Fibroblast of skin of left quadriceps (primary cell): ENCODE measurements at places on chromosomes 3 and 15.

DNA sequence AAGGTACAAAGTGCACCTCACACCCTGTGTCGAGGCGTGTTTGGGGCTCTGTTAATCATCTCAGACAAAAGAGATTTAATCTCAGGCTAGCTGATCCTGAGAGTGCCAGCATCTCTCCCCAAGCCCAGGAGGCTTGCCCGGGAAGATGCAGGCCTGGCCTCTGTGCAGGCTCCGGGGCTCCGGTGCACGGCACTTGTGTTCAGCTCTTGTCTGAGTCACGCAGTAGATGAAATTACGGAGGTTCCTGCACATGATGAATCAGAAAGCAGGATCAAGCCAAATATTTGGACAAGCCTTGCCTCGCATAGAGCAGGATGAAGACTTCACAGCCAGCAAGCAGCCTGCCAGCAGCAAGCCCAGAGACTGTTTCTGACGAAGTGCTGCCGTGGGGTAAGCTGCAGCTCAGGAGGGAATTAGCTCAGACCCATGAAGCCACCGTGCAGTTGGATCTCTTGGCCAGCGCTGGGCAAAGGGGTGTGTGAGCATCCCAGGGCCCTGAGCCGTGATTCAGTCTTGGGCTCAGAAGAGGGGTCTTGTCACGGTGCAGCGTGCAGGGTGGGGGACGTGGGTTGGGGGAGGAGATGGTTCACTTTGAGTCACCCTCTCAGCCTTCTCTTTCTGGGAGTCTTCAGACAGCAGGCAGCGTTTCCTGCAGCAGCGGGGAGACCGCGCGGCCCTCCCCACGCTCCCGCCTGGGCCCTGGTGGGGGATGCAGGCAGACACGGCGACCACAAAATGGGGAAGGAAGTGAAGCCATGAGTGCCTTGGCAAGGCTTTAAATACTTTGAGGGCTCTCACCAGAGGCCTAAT is 89.2 kb upstream of the MEF2A start:
- peak; percentile 96 for DNase-seq

DNA sequence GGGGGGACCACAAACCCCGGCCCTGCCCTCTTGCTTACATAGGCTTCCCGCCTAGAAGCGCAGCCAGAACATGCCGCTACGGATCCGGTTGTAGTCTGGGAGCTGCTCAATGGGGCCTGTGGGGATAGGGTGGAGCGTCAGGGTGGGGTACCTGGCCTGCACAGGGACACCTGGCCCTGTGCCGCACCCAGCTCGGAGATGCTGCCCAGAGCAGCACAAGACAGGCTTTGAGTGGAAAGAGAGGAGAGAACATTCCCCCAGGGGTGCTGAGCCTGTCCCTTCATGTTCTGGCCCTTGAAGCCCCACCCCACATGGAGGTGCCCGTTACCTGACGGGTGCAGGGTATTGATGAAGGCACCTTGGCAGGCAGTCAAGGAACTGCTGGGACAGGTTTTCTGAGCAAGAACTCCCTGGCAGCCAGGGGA is 4.0 kb upstream of the COL7A1 start:
- DNase-seq: no peak

GRCh38 chr3:143172795-143173145 is 53.2 kb downstream of the CHST2 start:
- DNase-seq: no peak

DNA sequence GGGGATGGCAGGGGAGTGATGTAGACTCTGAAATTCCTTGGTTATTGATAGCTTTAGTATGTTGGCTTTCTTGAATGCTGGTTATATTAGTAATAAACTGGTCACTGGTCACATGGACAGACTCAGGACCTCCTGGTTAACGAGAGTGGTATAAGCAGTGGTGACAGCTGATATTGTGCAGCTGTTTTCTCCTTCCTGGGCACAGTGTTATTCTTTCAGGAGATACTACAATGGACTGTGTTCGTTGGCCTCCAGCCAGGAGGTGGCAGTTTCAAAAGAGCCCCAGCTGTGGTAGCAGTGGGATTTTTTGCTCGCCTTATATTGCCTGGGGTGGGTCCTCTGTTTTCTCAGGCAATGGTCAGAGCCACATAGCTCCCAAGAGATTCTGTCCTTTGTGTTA is 181.6 kb upstream of the RBMS3 start:
- DNase-seq: no peak

DNA sequence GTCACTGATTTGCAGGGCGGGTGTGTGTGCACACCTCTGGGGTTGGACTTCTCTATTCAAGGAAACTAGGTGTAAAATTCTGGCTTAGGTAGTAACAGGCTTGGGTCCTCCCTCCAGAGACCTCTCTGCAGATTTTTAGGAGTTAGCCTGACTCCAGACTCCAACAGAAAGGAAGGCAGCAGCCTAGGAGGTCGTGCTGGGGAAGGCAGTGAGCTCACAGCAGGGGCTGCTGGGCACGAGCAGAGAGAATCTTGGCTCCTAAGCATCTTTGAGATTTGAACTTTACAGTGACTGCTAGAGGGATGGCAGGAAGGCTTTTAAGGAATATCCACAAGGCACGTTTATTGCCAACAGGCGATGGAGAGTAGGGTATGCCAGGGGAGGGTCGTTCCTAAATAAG is 612.6 kb downstream of the FOXP1 start:
- DNase-seq: no peak

DNA sequence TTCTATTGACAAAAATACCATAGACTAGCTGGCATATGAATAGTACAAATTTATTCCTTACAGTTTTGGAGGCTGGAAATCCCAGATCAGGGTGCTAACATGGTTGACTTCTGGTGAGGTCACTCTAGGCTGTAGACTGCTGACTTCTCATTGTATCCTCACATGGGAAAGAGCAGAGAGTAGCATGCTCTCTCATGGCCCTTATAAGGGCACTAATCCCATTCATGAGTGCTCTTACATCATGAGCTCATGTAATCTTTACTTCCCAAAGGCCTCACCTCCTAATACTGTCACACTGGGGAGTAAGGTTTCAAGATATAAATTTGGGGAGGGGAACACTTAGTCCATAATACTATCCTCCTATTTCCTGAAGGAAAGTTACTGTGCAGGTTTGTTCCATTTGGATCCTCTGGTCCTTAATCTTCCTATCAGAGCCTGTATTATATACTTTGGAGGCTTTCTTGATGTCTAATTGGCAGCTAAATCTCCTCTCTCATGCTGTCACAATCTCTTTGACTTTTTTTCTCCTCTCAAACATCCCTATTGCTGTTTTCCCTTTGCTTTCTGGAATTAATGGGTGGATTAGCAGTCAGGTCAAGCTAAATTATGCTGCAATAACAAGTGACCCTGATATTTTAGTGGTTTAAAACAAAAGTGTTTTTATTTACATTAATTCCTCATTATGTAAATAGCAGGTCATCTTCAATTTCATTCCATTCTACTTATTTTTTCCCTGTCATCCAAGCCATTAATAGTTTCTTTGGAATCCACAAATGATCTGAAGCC is 23.1 kb upstream of the LEKR1 start:
- no peak for DNase-seq

DNA sequence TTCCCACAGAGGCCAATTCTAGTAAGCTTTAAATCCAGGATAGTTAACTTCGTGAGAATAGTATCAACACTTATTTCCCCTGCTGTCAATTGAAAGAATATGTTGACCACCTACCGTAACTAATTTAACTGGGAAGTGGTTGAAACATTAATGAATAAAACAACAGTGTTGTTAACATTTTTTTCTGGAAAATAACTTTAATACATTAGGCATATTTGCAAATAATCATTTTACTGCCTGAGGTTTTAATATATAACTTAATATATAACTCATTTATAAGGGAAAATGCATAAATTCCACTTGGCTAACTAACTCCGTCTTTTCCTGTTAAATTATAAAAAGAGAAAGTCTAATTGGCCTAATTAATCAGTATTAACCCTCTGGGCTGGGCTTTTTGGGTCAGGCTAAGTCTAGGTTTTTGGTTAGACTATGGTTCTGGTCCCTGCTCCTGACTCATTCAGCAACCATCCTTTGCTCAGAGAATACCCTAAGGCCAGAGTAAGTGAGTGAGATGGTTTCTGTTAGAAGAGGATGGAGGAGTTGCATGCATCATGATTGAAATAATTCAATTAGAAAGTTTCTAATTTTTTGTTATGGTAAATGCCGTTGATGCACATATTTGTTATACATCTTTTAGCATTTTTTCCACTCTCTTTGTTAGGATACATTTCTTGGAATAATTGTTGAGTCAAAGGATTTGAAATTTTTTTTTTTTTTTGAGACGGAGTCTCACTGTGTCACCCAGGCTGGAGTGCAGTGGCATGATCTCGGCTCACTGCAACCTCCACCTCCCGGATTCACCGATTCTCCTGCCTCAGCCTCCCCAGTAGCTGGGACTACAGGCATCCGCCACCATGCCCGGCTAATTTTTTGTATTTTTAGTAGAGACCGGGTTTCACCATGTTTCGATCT is 10.8 kb upstream of the SKIL start:
- DNase-seq: no peak

GRCh38 chr3:89368846-89369245 is 261.4 kb downstream of the EPHA3 start:
- no peak for DNase-seq

GRCh38 chr3:37753428-37753827 is 108.3 kb upstream of the CTDSPL start:
- DNase-seq: no peak

GRCh38 chr3:148366743-148367410 is 330.8 kb upstream of the AGTR1 start:
- no peak for DNase-seq

- DNase-seq: no peak
Measured at GRCh38 chr15:35243758-35244157, 158.7 kb upstream of the NANOGP8 start.

DNA sequence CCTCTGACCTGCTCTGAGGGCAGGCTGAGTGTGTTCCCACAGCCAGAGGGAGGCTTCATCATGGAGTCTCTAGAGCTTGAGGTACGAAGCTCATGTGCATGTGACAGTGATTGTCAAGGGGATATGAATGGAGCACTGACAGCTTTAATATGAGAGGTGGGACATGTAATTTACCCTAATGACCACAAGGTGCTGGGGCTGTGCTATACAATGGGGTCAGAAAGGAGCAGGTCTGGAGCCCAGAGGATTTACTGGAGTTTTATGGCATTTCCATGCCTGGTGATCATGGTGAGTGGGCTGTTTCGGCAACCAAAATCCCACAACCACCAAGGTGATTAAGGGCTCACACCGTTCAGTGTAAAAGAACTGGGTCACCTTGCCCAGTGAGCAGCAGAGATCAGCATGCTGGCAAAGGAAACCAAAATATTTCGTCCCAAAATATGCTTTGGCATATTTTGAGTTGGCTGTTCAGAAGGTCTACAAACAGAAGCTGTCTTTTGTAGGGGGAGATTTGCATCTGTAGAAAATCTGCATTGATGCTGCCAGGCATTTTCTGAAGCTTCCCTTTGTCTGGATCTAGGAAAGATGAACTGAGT is 40.1 kb upstream of the RASGRF1 start:
- no peak for DNase-seq

DNA sequence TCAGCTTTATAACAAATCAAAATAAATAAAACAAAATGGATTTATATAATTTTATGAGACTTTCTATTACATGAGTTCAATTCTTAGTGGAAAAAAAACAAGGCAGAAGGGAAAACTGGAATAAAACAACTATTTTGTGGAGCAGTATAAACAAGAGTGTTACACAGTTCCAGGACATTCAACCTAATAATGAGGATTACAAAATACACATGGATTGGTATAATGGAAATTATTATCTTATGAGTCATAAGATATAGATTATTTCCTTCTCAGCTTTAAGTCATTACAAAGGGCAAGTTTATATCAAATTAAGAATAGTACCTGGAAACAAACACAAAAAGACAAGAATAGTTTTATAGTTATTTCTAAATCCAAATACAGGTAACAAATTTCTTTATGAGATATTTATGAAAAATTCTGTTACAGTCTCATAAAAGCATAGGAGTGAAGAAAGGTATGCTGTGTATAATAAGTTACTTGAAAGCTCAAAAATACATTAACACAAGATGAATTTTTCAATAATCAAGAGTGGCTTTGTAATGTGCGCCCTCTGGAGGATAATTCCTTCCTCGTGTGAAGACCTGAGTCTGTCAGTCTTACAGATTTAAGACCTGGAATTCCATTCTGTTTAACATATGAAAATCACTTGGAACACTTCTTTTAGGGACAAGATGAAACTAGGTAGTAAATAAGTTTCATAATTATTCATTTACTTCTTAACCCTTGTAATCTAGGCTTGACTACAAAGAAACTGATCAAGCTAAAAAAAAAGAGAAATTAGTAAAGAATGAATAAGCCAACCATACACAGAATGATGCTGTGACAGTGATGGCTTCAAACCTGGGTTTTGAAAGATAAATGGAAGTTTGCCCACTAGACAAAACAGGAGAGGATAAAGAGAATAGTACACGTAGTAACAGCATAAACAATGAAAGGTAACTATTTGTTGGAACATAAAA is 9.5 kb downstream of the COPS2 start:
- DNase-seq: peak; percentile 35

- DNase-seq: no peak
Measured at GRCh38 chr3:172530566-172530965, 7.3 kb upstream of the TNFSF10 start.

- DNase-seq: no peak
Measured at GRCh38 chr3:54447427-54447826, 325.1 kb downstream of the CACNA2D3 start.

DNA sequence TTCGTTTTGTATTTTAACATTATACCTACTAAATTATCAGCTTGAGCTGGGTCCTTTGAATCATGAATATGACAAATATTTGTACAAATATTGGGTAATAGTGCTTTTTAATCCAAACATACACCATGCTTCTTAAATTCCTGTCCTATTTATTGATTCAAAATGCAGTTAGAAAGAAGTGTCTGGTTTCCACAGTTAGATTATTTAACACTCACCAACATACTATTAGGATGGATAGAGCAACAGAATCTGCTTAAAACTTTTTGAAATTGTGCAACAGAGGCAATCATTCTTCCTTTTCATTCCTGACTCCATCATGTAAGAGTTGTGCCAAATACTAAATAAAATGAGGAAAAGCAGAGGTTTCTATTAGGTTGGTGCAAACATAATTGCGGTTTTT is 281.2 kb downstream of the LSAMP start:
- DNase-seq: no peak

- no peak for DNase-seq
Measured at GRCh38 chr3:14297784-14298236, 104.6 kb upstream of the SLC6A6 start.

- DNase-seq: no peak
Measured at GRCh38 chr15:58257776-58258325, 119.7 kb downstream of the AQP9 start.

- no peak for DNase-seq
Measured at GRCh38 chr15:27696530-27696929, 402.6 kb downstream of the OCA2 start.
